ENCODE measurements at places on chromosomes 16 and 17. TPM values are rescaled to one million over a fixed set of nuclear protein-coding genes. Genes with fewer than 3 reads are reported as not detected.

DNA sequence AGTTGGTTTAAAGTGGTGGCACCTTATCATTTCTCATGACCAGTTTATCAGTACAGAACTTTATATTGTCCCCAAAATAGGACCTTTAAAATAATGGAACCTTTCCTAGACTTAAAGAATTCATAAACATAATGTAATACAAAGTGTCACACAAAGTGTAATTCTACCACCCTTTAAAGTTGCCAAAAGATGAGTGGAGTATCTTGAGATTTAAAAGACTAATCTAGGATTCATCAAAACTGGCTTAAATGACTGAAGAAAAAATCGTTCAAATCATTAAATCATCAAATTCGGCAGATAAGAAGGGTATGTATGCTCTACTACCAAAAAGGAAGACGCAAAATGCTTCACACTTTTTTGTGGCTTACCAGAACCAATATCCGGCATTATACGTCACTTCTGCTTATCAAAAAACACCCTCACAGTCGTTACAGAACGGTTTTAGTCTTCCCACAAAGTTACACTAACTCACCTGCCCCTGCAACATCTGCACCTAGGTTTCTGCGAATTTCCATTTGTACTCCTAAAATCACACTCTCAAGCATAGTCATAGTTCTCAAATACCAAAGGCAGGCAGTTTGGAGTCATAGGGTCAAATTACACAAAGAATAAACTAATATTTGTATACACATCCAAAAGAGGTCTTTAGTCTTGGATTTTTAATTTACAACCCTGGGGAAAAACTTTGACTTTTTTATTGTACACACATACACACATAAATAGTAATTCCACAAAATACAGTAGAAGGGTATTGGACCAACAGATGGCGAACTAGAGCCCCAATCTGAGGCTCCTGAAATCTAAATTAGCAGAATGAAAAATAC is 1.4 kb upstream of the KANSL1 start:
- DNase-seq: peak; percentile 89

DNA sequence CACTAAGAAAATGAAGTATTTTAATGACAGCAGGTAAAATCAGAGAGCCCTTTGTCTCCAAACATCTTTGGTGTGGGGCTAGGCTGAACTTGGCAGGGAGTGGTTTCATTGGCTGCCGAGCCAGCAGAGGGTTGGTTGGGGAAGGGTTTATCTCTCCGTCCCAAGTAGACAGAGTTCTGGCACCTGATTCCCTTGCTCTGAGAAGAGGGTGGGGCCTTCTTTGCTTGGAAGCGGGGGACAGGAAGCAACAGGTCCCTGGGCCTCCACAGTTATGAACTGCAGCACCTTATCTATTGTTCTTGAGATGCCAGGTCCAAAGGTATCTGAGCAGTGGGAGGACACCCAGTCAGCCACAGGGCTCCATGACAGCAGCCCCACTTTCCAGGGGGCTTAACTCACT is 12.3 kb upstream of the CDH1 start:
- DNase-seq: no peak

GRCh38 chr16:74305978-74306784 is 9.6 kb downstream of the PSMD7 start:
- DNase-seq: no peak

GRCh38 chr17:48131216-48131824 is 23.8 kb downstream of the SNX11 start:
- DNase-seq: no peak

DNA sequence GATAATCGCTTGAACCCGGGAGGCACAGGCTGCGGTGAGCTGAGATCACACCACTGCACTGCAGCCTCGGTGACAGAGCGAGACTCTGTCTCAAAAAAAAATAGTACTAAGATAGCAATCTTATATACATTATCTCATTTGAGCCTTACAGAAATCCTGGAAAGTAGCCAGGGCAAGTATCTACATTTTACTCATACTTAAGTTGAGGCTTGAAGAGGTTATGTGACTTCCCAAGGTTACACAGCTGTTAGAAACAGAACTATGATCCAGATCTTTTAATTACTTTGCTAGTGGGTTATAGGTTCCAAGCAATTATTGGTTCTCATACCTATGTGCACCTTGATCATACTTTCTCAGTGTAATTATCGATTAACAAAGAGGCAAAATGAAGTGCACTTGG is 15.4 kb downstream of the C17orf78 start:
- DNase-seq: no peak

ZNF385C gene
- not detected for total RNA-seq

TMEM186 gene
- total RNA-seq: 16.9 TPM

TNRC6A gene
- 41.3 TPM for total RNA-seq

HEATR9 gene
- total RNA-seq: 0.21 TPM
